Stimulated activated CD8-positive, alpha-beta memory T cell treated with anti-CD3 and anti-CD28 coated beads, Interleukin-7, amount 100 ng/mL, for 24 hours (primary cell): ENCODE measurements at places on chromosomes 5 and 9.

- no peak for DNase-seq
Observed at GRCh38 chr5:52996979-52997378, 7.8 kb downstream of the ITGA2 start.

DNA sequence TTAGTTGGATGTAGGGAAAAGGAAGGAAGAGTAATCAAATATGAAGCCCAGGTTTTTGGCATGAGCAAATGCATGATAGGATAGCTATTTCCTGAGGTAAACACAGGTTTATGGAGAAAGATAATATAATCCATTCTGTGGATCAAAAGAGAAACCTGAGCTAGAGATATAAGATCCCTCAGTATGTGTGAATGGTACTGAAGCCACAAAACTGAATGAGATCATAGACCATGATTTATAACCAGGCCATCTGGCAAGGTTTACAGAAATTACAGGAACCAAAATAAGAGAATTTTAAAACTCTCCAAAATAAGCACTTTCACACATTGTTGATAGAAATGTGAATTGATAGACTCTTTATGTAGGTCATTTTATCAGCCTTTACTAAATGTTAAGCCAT lies 28.7 kb upstream of the ECM2 start:
- DNase-seq, result no peak

DNA sequence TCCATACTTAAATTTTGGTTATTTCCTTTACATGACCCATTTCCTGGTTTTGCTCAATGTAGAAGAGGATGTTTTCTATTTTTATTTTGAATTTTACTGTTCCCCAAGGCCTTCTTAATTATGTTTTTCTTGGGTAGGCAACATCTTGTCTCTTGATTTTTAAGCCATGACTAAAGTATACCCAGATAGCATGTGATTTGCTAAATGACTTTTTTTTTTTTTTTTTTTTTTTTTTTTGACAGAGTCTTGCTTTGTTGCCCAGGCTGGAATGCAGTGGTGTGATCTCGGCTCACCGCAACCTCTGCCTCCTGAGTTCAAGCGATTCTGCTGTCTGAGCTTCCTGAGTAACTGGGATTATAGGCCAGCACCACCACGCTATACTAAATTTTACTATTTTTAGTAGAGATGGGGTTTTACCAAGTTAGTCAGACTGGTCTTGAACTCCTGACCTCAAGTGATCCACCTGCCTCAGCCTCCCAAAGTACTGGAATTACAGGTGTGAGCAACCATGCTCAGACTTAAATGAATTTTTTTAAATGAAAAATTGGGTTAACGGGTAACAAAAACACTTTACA lies 198.6 kb upstream of the DAB2 start:
- DNase-seq, result no peak

DNA sequence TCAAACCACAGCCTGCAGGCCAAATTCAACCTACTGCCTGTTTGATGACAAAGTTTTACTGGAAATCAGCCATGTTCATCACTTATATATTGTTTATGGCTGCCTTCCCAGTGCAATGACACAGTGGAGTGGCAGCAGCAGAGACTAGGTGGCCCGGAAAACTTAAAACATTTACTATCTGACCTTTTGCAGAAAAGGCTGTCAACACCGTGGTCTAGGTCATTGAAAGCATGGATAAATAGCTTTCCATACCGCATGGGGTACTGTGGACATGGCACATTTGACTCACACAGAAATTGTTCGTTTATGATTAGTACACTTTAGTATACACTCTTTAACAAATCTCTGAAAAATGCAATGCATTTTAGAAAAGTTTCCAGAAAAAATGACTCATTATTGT lies 298.3 kb upstream of the EFNA5 start:
- no peak for DNase-seq

DNA sequence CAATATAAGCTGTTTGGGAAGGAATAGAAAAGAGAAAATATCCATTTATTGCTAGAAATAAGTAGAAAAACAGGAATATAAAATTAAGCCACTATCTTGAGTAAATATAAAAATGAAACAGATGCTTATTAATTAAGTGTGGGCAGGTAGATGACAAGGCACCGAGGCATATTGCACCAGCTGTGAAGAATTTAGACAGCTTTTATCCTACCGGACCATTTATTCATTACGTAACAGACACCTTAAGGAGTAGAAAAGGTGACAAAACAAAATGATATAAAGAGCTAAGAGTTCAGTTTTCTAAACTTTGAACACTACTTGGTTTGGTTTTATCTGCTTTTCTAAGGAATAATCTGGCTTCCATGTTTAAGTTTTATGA lies 404.1 kb downstream of the PTPRD start:
- DNase-seq, result no peak

DNA sequence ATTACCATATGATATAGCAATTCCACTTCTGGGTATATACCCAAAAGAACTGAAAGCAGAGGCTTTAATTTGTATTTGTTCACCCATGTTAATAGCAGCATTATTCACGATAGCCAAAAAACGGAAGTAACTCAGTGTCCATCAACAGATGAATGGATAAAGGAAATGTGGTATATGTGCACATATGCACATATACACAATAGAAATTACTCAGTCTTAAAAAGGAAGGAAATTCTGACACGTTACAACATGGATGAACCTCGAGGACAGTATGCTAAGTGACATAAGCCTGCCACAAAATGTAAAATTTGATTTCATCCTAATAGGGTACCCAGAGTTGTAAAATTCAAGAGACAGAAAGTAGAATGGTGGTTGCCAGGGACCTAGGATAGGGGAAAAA lies 54.9 kb downstream of the NUP155 start:
- no peak for DNase-seq

DNA sequence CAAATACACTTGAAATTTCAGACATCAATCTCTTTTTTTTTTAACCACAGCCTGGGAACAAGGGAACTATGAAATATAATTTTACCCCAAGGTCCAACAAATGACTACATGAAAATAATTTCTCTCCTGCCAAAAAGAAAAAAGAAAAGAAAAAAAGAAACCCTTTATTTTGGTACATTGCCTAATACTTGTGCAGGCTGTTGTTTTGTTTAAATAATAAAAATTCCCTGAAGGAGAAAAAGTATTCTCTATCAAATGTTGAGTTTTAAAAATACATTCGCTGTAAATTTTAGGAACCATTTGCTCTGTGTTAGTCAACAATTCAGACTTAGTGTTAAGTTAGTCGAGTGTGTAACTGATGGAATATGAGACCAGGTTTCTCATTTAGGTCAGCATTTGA lies 155.4 kb downstream of the PRDM6 start:
- DNase-seq, result no peak

DNA sequence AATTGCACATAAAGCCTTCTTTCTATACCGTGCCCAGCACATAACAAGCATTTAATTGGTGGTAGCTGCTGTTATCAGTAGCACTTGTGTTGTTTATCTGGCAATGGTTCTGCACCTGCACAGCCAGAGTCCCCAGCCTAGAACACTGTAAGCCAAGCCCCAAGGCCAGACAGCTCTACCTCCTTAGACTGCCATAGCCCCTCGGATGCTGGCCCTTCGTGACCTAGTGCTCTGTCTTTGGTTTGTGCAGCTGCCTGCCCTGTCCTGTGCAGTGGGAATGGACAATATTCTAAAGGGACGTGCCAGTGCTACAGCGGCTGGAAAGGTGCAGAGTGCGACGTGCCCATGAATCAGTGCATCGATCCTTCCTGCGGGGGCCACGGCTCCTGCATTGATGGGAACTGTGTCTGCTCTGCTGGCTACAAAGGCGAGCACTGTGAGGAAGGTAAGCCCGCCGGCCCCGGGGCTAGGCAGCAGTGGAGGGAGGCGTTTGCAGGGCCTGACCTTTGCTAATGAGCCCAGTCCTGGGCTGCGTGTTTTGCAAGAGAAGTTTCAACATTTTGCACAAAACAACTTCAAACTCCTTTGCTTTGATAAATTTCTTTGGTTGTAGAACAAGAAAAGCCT lies 173.3 kb upstream of the WWC1 start:
- DNase-seq, result no peak

DNA sequence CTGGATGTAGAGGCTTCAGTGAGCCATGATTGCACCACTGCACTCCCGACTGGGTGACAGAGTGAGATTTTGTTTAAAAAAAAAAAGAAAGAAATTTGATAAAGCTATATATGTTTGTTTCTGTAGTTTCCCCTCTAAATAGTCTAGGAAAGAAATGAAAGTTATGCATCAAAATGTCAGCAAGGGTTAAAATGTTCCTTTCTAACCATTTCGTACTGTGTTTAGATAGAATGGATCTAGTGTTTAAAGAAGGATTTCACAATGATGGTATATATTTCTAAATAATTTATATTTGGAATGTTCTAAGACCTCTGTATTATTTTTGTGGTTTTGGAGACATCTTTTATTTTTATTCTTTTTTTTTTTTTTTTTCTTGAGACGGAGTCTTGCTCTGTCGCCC lies 22.7 kb downstream of the TEK start:
- DNase-seq, result no peak

DNA sequence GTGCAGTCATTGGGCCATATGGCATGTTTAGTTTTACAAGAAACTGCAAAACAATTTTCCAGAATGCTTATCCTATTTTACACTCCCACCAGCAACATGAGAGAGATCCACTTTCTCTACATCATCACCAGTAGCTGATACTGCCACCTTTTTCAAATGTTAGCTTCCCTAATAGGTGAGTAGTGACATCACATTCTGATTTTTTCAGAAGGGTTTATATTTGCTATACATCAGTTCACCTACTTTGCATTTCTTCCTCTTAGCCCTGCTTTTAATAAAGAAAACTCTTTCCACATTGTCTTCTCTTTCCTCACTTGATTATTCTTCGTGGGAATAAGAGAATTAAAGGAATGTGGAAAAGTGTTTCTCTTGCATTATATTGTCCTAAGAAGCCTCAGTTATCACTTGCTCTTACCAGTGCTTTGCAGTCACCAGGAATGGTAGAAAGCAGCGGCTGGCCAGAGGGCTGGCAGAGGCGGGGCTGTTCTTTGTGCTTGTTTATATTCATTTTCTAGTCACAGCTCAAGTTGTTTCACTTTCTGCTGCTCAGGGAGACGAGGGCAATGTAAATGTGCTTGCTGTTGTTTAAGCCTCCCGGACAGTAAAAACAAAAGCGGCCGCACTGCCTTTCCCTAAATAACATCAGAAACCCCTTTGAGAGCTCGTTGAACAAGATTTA lies 164.8 kb downstream of the HSD17B3 start:
- DNase-seq, result no peak
